ENCODE measurements at places on chromosomes 12 and 14.

DNA sequence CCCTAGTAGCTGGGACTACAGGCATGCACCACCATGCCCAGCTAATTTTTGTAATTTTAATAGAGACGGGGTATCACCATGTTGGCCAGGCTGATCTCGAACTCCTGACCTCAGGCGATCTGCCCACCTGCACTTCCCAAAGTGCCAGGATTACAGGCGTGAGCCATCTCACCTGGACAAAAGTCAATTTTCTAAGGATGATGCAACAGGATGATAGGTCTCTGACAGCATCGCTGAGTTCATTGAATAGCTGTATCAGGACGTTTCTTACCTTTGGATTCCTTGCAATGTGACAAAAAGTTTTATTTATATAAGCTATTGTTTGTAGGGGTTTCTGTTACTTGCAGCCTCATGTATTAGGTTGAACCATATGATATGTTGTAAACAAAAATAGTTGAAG is 55.5 kb upstream of the PCED1B start:
- no peak for DNase-seq

GRCh38 chr12:1355396-1355795 is 239.0 kb downstream of the FBXL14 start:
- no peak for DNase-seq

- DNase-seq, result no peak
These were observed 120.1 kb upstream of the MAX start for GRCh38 chr14:65222440-65222858.

- DNase-seq, result no peak
These were observed 947 bp downstream of the AEBP2 start for GRCh38 chr12:19440019-19440858.

DNA sequence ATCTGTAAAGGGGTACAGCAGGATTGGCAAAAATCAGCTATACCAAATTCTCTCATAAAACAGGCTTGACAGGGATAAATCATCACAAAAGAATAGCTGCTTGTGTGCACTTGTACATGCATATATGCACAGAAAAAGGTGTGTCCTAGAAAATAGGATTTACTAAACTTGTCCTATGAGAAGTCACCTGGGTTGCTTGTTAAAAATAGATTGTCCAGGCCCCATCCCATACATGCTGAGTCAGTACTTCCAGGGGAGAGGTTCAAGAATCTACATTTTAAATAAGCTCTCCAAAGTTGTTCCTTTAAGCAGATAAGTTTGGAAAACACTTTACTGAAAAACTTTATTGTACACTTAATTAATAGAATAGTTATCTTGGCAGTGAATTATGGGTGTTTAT is 123.1 kb downstream of the ANO6 start:
- DNase-seq, result no peak

GRCh38 chr12:15520844-15521243 is 198.5 kb downstream of the PTPRO start:
- no peak for DNase-seq

DNA sequence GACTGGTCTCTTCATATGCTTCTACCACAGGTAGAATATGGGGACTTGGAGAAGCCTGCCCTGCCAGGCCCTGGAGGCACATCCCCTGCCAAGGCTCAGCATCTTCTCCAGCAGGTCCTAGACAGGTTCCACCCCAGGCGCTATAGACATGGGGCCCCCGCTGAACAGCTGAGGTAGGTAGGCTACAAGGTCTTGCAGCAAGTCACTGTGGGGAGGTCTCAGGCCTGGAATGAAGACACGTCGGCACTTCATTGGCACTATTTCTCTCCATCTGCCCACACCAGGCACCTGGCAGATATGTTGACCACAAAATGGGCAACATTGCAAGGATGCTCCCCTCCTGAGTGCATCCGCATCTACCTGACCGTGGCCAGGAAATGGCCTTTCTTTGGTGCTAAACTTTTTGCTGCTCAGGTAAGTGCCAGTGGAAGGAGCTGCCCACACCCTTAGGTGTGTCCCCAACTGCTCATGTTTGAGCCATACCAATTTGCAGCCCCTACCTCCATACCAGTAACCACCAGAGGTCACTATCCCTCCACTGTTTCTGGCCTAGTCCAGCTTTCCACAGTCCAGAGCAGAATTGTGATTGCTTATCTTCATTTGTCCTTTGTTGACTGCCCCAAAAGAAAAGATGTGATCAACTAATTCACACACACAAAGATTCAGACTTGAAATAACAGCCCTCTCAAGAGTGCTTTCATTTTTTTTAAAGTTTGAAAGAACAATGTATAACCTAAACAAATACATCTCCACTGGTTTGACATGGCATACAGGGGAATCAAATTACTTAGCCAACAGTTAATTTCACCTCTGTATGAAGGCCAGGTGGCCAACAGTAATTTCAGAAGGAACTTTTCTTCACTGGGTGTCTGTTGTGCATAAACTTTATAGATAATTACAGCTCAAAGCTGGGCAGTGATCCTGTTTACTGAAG is 16.1 kb downstream of the PIGH start:
- no peak for DNase-seq

DNA sequence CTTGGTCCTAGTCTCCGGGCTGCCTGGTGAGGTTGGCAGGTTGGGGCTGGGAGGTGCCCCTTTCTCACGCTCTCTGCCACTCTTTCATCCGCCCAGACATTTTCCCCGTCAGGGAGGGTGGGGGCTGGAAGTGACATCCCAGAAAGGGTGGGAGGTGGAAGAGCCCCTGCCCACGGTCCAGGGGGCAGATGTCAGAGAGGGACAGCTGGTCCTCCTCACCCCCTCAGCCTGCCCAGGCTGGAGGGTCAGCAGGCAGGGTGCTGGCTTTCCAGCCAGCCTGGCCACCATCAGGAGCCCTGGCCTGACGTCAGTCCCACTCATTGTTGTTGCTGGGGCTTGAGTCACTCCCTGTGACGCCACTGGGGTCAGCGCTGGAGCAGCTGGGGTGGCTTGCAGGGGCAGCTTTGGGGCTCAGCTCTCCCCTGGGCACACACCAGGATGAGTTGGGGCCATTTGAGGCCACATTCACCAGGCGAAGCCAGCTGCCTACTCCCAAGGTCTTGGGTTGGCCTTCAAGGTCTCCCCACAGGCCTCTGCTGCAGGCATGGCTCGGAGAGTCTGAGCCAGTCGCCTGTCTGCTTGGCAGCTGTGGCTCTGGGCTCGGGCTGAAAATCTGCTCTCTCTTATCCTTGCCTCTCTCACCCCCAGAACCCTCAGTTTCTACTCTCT is 5.7 kb upstream of the ATG101 start:
- no peak for DNase-seq

DNA sequence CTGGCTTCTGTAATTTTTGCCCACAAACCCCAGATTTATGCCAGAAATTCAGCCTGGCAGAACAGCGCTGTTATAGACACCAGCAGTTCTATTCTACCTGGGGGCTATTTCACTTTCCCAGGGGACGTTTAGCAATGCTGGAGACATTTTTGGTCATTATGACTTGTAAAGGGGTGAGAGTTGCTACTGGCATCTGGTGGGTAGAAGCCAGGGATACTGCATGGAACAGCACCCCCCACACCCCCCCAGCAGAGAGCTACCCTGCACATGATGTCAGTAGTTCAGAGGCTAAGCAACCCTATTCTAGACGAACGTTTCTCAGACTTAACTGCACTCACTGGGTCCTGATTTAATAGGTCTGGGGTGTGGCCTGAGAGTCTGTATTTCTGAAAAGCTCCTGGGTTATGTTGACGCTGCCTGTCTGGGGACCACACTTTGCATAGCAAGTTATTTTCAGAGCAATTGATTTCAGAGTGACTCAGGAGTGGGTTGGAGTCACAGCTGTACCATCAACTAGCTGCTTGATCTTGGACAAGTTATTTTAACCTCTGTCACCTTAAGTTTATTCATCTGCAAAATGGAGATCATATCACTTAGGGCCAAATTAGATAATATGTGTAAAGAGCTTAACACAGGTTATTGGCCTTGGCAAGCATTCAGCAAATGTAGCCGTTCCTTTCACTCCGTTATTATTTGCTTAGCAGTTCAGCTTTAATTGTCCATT is 48.5 kb downstream of the CHST11 start:
- peak; percentile 79 for DNase-seq

- DNase-seq, result no peak
These were observed 84.1 kb upstream of the BCL11B start for GRCh38 chr14:99356031-99356608.

- DNase-seq, result no peak
These were observed 26.0 kb upstream of the VPS37B start for GRCh38 chr12:122921917-122922316.

- DNase-seq, result peak; percentile 48
These were observed 36.8 kb upstream of the G2E3 start for GRCh38 chr14:30521899-30522736.

- DNase-seq, result no peak
These were observed 87.9 kb downstream of the ALX1 start for GRCh38 chr12:85367936-85368335.

DNA sequence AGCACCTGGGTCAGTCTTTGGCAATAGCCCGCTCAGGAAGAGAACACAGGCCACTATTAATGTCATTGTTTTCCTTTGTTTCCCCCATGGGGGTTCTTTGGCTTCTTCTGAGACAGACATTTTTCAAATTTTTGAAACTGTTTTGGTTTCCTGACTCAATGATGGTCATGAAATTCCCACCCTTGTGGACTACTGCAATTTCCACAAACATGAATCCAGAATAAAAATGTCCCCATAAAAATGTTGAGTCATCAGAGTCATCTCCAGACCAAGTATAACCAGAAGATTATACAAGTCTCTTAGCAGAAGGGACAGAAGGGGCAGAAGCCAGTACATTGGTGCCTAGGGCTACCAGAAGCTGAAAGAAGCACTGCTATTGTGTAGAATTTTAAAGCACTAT is 29.1 kb downstream of the SLCO1A2 start:
- no peak for DNase-seq

- DNase-seq, result no peak
These were observed 108.0 kb upstream of the MAX start for GRCh38 chr14:65210118-65210821.

- no peak for DNase-seq
These were observed 17.8 kb downstream of the FBXL14 start for GRCh38 chr12:1576410-1577241.

- no peak for DNase-seq
These were observed 280.0 kb upstream of the E2F7 start for GRCh38 chr12:77345336-77345735.

- DNase-seq, result no peak
These were observed 218.2 kb downstream of the TMTC3 start for GRCh38 chr12:88360343-88360742.

DNA sequence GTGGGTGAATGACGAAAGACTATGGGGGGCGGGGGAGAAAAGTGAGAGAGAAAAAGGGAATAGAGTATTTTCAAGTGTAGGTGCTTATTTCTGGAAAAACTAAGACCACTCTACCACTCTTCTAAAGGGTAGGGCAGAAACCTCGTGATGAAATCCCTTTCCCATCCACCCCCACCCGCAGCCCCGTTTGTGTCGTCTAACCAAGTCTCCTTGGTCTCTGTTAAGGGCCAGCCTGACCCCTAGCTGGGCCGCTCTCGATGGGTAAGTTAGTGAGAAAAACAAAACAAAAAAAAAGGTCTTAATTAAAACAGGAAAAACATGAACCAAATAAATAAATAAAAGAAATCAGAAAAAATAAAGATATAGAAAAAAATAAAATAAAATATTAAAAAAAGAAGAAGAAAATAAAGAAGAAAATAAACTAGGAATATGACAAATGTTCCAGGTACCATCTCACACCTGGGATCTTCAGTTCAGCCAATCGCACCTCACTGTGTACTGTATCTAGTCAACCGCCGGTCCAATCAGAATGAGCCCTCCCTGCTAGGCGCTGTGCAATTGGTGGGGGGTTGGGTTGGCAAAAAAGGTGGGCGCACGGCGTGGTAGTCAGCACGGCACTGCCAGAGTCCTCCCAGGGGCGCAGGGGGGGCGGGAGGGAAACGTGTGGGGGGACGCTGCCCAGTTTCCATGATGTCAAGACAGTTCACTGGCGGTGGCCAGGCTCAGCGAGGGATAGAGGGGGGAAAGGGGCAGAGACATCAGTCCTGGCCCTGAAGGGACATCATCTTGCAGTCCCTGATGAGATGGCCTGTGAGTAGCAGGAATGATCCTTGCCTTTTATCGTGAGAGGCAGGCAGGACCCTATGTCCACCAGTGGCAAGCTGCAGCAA is 9.8 kb upstream of the CDH24 start:
- DNase-seq, result no peak

- no peak for DNase-seq
These were observed 241.0 kb upstream of the TBX3 start for GRCh38 chr12:114924946-114925475.

DNA sequence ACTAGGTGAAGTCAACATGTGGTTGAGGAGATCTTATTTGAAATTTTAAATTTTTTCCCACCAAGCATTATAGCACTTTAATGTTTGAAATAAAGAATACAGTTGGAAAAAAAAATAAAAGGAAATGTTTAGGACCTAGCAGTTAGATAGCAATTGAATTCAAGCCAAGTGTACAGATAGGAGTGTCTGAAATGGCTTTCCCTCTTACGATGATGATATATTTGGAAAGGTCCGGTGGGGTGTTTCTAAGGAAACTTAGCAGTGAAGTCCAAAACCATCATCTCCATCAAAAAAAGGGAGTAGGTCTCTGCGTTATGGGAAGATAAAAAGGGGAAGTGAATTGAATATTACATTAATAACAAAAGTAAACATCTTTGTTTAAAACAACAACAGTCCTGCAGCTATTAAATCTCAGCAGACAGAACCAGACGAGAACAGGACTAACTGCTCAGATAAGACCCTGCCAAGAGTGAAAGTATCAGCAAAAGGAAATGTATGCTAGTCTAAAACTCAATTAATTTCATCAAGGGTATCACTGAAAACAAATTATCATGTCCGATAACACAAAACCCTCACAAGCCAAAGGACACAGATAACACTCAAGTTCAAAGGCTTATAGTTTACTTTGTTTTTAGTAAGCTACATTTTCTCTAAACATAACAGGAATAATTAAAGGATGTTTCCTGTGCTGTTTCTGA is 242.0 kb downstream of the BMP4 start:
- DNase-seq, result no peak

DNA sequence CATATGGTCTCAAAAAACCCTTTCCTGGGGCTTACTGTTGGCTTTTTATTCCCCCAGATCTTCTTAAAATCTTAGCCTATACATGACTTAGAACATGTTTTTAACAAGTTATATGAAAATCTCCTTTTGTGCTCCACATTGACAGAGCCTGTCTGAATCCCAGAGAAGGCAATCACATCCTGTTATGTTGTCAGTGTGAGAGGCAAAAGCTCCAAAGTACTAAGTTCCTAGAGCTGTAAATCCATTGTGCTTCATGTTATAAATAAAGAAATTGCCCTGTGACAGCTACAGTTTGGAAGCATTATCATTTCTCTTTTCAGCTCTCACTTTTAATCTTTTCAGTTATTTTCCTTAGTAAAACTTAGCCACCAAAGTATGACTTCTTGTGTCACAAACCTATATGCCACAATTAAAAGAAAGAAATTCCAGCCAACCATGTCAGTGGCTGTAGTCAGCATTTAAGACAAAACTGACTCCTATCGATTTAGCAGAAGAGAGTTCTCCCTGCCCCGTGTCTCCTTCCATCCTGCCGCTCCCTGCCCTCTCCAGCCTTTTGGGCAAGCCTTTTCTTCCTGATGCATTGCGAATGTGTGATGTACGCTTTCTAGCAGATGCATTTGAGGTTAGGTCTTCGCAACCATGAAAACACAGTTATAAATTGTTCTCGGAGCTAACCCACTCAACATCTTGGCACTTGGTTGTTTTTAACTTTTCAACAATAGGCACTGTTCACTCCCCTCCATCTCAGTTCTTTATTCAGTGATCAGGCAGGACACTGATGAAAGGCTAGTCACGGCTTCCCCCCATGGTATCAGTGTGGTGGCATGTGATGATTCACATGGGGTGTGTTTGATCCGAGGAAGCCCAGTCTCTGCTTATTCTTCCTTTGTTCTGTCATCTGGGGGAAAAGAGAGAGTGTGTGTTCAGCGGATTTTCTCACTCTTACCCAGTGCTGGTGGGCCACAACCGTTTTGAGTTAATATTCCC is 143.5 kb downstream of the SSPN start:
- DNase-seq, result no peak

All from NCI-H1436 treated with DMSO at 0.1 percent for 48 hours (cell line).